ENCODE measurements at places on chromosomes 12 and 14.

- DNase-seq: no peak
Observed at GRCh38 chr14:36443374-36443773, 76.7 kb downstream of the NKX2-1 start.

- no peak for DNase-seq
Observed at GRCh38 chr14:93012506-93012905, 89.6 kb downstream of the CHGA start.

DNA sequence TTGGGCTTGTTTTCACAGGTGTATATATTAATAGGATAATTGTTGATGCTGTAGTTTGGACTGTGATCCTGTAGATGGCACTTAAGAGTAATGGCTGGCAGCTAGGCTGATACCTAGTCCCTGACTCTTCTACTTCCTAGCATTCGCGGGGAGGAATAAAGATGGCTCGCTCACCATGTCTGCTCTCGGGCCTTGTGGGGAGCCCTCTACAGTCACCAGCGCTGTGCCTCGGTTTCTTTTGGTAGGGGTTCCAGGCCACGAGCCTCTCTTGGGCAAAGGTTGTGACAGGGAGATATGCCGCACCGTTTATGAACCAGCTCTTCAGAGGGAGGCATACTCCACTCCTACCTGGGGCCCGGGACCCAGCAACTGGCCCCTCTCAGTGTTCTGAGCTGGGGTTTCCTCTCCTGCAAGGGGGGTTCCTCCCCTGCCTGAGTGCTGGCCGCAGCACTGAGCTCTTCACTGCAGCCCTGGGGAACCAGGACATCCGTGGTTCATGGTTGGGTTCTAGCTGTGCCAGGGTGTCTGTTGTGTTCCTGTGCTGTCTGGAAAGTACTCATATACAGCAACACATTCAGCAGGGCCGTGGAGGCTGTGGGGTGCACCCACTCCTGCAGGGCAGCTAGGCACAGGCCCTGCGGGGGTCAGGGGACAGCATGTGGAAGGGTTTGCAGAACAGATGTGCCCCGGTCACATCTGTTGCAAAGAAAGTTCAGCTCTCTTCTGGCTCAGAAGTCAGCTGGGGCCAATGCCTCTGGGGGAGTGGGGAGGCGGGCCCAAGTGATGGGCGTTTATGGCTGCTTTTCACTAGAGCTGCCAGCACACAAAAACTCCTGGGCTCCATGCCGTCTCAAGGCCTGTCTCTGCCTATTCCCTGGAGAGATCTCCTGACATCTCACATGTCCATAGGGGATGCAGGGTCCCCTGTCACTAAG, 147.9 kb downstream of the PPFIA2 start:
- DNase-seq: no peak

DNA sequence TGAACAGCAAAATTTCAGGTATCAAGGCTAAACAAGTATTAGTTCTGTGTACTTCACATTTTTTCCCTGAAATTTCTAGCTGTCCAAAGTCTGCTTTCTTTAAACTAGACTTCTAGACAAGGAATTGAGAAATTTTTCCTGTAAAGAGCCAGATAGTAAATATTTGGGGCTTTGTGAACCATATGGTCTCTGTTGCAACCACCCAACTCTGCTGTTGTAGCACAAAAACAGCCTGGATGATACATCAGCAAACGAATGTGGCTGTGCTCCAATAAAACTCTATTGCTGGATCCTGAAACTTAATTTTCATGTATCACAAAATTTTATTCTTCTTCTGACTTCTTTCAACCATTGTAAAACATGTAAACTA, 96.0 kb upstream of the SLC38A4 start:
- no peak for DNase-seq

DNA sequence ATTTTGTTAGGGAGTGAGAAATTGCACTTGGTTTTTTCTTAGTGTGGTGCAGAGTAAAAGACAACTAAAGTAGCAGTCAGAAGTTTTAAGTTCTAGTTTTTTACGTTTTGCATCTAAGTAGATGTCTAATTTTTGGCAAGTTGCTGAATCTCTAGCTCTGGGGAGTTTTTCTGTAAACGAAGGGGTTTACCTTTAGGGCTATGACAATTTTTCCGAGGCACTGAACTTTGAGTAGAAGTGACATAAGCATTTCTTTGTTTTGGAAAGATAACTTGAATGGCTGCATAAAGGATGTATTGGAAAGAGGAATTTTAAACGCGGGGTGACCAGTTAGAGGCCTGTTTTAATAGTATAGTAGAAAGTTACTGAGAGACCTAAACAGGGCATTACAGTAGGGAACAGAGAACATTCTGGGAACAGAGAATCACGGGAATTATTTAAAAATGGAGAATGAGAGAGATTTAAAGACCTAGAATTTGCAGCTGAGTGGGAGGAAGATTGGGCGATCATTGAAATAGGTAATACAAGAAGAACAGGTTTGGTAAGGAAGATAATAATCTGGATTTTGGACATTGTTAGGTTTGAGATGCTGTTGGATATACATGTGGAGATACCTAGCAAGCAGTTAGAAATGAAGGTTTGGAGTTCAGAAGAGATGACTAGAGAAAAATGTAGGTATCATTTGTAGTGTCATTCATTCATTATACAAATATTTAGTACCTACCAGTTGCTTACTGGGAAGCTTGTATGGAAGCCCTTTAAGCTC, 1.2 kb downstream of the ZNF410 start:
- DNase-seq: no peak

- DNase-seq: no peak
Observed at GRCh38 chr12:42236017-42236416, 2.0 kb downstream of the YAF2 start.

DNA sequence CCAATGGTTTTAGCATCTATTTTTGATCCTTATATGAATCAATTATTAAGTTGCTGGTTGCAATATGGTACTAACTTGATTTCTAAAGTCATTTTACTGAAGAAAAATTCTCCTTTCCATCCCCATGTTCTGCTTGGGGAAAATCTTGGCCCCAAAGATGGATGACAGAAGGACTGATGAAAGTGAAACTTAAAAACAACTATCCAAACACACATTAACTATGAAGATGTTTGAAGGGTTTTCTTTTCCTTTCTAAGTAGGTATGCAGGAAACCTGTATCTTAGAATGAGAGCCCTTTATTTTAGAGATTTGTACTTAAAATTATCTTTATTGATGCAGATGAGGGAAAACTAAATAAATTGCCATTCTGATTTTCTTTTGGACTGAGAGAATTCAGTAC, 5.9 kb downstream of the C12orf71 start:
- no peak for DNase-seq

DNA sequence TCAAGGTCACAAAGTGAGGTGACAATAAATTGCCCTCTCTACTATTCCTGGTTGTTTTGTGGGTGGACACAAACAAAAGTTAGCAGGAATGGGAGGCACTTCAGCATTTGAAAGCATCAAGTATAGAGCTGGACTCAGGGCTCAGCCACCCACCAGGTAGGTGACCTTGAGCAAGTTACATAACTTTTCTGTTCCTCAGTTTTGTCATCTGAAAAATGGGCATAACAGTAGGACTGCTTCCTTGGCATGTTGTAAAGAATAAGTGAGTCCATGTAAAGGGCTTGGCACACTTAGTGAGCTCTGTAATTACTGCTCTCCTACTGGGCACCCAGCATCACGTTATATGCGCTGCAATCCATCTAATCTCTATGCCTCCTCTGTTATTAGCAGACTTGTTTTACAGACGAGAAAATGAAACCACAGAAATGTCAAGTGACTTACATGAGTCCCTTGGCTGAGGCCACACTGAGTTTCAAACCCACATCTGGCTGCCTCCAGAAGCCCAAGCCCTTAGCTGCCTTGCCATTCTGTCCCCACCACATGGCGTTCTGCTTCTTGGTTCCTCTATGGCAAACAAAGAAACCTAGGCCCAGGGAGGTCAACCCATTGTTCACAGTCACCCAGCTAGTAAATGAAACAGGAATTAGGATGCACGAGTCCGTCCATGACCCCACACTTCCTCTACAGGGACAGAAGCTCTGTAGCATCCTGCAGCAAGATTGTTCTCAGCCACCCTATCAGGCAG, 63.2 kb upstream of the SLC24A4 start:
- DNase-seq: no peak

DNA sequence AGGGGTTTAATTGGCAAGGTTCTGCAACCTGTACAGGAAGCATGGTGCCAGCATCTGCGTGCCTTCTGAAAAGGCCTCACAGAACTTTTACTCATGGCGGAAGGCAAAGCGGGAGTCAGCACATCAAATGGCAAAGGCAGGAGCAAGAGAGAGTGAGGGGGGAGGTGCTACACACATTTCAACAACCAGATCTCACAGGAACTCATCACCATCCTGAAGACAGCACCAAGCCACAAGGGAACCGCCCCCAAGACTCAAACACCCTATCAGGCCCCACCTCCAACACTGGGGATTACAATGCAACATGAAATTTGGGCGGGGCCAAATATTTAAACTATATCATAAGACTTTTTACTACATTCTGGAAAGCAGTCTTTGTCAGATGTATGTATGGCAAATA, 38.0 kb upstream of the FKBP4 start:
- DNase-seq: no peak

GRCh38 chr12:79591988-79592387, 98.8 kb downstream of the PAWR start:
- no peak for DNase-seq

DNA sequence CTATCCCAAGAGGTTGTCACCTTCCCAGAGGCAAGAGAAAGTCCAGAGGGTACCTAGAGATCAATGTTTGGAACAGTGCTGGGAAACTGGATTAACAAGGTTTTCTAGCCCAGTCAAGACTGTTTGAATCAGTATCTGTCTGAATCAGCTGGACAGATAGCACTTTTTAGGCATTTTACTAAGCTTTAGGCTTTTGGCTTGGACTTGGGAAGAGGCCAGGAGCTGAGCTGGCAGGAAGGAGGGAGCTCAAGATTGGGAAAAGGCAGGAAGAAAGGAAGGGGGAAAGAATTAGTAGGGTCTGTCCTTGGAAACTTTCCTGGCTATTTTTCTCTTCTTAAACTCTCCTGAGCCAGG, 8.3 kb downstream of the IKZF4 start:
- no peak for DNase-seq

DNA sequence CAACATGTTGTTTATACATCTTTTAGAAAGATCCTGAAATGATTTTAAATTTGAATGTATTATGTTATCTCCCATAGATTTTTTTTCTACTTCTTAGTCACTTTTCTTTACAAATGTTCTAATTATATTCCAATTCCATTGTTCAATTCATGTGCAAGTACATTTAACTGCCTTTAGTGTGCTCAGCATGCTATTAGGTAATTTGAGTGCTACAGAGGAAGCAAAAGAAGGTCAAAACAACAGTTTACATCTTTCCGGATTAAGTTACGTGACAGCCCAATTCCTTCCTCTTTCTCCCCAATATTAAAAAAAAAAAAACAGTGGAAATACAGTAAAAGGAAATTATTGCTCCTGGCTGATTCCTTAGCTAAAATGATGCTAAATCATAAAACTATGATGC, 98.3 kb downstream of the RTN1 start:
- no peak for DNase-seq

DNA sequence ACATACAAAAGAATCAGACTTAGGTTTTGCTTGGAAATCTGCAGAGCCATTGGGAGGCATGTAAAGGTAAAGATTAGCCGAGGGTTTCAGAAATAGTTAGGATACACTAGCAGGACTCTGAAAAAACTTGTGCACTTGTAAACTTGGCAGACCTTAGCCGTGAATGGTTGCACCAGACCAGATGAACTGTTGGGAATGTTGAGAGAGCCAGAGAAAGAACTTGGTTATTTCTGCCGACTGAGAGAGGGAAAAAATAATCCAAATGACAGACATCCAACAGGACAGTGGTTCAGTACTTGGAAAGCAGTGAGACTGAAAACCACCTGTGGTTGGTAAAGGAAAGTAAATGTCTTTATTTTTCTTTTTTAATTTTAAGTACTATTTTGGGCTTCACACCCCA, 222.5 kb upstream of the DDHD1 start:
- no peak for DNase-seq

DNA sequence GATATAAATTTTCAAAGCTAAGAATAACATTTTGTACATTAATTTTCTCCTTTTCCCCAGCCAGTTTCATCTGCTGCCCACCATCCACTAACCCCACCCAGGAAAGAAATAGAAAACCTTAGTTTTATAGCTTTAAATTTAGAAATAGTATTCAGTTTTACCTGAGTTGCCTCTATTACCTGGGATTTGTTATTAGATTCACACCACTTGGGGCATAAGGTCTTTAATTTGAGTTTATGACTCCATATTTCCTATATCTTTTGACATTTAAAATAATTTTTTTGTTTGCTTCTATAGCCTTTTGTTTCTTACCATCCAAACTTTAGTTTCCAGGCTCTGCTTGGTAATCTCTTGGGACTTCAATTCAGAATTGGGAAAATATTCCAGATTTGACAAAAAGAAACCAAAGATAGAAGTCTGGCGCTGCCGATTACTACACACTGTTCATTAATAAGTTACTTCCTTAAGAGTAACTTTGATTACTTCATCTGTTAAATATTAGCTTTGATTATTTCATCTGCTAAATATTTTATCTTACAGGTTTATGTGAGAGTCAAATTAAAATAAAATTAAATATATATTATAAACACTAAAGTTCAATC, 485.5 kb upstream of the FOXG1 start:
- no peak for DNase-seq

GRCh38 chr12:1218369-1218768, 227.3 kb downstream of the ERC1 start:
- DNase-seq: no peak

DNA sequence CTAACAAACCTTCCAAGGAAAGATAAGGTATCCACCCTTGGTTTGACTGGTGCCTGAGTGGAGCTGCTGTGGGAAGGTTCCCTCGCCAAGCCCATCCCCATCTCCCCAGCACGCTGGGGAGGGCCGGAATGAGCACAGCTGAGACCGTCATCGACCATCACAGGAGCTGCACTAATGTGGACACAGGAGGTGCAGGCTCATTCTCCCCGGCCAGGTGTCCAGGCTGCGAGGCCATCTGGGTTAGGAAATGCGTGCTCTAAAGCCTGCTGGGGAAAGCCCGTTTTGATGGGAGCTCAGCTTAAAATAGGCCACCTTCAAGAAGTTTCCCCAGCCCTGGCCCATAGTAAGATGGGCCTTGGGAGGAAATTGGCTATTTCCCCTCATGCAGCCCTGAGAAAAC, 35.2 kb upstream of the FOXN3 start:
- no peak for DNase-seq

GRCh38 chr12:1707051-1707450, 16.2 kb downstream of the ADIPOR2 start:
- no peak for DNase-seq

DNA sequence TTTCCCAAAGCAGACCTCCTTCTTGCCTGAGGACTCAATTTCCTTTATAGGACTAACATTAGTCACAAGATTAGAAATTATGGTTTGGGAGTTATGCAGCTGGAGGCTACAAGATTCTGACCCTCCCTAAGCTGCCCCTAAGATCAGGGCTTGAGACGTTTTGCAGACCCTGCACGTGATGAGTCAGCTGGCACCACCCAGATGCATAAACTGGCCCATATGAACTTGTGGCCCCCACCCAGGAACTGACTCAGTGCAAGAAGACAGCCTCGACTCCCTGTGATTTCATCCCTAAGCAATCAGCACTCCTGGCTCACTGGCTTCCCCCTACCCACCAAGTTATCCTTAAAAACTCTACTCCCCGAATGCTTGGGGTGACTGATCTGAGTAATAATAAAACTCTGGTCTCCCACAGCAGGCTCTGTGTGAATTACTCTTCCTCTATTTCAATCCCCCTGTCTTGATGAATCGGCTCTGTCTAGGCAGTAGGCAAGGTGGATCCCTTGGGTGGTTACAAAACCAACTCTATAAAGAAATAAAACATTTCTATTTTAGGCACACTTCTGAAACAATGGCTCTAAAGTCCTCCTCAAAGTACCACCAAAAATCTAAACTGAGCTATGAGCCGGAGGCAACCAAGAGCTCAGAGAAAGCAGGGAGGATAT, 233.4 kb downstream of the TMEM132D start:
- no peak for DNase-seq
